ENCODE measurements at places on chromosomes 12 and 14.

DNA sequence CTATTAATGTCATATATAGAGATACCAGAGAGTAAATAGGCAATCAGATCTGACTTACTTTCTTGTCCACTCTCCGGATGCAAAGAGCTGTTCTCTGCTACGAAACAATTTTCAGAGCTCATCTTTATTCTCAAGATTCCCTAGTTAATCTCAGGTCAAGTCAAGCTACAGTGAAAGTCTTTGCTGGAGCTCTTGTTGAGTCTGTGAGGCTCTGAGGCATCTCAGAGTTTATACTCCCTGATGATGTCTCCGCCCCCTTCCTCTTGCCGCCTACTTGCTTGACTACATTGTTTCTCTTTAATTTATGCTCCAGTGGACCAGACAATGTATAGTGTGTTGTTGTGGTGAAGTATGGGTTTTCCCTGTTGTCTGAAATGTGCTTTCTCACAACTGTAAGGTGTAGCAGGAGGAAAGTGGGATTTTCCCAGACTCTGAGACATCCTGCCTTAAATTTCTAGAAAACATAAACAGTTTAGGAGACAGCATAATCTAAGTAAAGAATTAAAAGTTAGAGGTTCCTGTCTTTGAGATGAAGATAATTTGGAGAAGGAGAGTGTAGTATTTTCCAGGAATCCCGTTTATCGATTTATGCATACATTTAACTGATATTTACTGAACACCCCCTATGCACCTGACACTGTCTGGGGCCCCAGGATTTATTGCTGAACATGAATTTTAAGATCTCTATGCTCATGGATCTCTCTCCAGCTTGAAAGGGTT, at the start of gene CD69:
Gene CD69, minus strand, starts transcription at position 203 of the 720 bp plus-strand sequence. Its CDS starts 81 bp downstream, at position 122.
- peak; percentile 79 for DNase-seq

- no peak for DNase-seq
Observed at GRCh38 chr14:93941293-93941910, 14.3 kb downstream of the FAM181A start.

- no peak for DNase-seq
Observed at GRCh38 chr12:52314511-52314910, 6.7 kb downstream of the KRT83 start.

- no peak for DNase-seq
Observed at GRCh38 chr14:102966681-102967505, 44.4 kb downstream of the AMN start.

DNA sequence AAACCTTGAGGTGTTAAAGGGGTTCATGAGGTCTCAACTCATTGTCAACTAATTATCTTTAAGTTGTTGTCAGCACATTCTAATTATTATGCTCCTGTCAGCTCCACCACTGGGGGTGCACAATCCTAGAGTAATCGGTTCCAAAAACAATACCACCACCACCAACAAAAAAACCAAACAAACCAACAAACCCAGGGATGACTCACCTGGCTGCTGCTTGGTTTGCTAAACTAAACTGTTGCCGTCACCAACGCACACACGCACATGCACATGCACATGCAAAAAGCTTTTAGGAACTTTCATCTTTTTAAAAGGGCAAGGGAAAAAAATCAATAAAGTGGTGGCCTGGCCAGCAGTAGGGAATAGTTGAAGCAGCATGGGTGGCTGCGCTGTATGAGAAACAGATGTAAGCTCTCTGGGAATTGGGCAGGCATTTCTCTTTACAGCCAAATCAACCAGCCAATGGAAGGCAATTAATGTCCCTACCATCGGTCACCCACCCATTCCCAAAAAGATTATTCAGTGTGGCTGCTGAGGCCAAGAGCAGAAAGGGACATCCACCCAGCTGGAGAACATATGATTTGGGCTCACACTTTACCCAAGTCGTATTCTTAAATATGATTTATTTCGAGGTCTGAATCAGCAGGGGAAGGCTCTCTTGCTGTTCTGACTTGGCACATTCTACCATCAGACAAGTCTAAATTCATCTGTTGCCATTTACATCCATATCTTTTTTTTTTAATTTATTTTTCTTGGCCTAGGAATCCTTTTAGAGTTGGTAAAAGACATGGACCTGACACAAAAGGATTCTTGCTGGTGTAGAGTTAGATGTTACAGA, 20.0 kb downstream of the TMEM30B start:
- DNase-seq, result no peak

DNA sequence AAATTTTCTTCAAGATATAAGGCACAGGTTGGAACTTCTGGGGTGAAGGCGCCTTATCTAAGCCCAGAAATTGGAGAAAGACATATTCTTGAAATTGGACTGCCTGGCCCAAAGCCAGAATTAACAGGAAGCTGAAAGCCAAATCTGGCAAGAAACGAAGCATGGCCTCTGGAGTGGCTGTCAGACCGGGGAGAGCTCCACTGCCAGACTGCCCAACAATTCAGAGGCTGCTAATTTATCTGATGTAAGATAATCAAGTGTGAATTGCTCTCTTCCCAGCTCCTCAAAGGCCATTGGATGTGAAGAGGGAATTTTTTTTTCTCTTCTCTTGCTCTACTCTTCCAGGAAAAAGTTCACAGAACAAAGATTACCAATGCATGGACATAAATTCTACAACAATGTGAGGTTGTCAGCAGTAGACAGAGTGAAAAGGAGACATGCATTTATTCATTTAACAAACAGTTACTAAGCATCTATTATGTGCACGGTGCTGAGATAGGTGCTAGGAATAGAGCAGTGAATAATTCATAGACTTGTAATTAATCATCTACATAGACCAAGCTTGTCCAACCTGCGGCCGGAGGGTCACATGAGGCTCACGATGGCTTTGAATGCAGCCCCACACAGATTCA, at the start of gene GDF3:
Gene GDF3, minus strand, starts transcription at position 210 of the 632 bp plus-strand sequence. Its CDS starts 47 bp downstream, at position 163.
- DNase-seq, result peak; percentile 8

GRCh38 chr12:103833891-103834290, 7.1 kb downstream of the NT5DC3 start:
- DNase-seq, result no peak

- DNase-seq, result no peak
Observed at GRCh38 chr12:119060847-119061796, 79.8 kb downstream of the SRRM4 start.

- DNase-seq, result peak; percentile 6
Observed at GRCh38 chr12:12123036-12123604, 52.4 kb downstream of the BCL2L14 start.

GRCh38 chr14:21923820-21924219, 250.2 kb upstream of the OR4E1 start:
- DNase-seq, result no peak

DNA sequence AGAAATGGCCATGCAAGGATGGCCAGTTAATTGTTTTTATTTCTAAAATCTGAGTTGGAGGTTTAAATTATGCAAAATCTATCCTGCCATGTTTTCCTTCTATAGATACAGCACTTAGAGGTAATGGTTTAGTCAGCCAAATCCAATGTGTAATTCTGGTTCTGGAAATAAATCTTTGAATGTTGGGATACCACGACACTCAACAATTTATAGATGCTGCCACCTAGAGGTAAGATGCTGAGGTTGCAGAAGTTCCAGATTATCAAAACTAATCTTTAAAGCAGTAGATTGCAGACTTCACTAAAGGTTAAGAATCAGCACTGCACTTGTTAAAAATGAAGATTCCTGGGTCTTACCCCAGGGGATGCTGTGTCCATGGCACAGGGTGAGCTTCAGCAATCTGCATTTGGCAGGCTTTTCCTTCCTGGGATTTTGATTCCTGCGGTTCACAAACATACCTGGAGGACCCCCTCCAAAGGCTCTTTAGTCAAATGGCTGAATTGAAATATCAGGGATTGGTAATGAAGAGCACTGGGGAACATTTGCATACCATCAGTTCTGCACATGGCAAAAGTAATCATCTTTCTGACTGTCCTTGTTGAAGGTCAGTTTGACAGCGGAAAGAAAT, 53.4 kb upstream of the ANO4 start:
- DNase-seq, result no peak

- DNase-seq, result no peak
Observed at GRCh38 chr12:32062881-32063280, 43.8 kb upstream of the BICD1 start.

DNA sequence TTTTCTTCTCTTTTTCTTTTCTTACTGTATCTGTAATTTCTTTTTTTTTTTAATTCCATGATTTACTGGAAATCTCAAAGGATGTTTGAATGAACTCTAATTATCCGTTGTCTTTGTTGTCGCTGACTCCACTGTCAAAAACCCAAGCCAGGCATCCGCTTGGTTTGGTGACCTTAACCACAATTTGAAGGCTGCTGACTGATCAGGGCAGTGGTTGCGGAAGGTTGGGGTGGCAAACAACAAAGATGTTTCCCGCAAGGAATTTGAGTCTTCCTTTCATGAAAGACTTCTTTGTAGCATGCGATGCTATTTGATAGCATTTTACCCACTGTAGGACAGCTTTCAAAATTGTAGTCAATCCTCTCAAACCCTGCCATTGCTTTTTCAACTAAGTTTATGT, 1013.8 kb downstream of the DIO2 start:
- no peak for DNase-seq

GRCh38 chr12:71665090-71665463, 976 bp downstream of the THAP2 start:
- no peak for DNase-seq
